Epithelial cell of esophagus (primary cell): ENCODE measurements at places on chromosomes 12 and 14.

DNA sequence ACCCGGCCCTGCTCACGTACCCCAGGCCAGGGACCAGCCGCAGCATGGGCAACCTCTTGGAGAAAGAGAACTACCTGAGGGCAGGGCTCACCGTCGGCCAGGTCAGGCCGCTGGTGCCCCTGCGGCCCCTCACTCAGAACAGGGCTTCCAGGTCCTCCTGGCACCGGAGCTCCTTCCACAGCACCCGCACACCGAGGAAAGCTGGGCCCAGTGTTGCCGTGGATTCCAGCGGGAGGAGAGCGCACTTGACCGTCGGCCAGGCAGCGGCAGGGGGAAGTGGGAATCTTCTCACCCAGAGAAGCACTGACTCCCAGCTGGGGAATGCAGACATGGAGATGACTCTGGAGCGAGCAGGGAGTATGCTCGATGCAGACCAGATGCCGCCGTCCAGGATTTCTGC is 7.9 kb upstream of the VAMP1 start:
- DNase-seq = no peak

DNA sequence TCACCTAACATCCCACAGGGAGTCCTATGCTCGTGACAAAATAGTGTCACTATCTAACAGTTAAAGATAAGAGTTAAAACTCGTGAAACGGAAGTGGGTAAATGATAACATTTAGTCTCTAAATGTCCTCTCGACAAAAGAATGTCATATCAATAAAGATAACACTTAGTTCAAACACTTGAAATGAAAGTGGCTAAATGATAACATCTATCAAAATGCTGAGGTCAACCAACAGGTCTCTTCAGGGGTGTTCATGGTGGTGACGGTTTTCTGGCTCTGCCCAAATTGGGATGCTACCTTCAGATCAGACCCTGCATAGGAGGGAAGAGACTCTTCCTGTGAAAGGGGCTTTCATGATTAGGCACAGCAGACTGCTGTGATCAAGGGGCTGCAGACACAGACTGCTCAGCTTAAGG is 22.1 kb downstream of the IL26 start:
- no peak for DNase-seq

DNA sequence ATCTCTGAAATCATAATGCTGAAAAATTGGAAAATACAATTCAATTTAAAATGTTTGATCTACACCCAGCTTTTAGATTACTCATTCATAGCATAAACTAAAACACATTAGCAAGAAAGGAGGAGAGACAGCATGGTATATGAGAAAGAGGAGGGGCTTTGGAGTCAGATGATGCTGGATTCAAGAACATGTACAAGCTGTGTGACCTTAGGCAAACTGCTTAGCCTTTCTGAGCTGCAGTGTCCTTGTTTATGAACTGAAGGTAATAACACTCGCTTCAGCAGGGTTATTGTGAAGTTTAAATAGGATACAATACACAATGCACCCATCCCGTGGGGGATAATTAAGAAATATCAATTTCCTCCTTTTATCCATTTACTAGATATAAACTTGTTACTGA is 79.2 kb downstream of the MAP1LC3B2 start:
- no peak for DNase-seq

- peak; percentile 32 for DNase-seq
Observed at GRCh38 chr12:31362759-31363415, 36.9 kb upstream of the SINHCAF start.

DNA sequence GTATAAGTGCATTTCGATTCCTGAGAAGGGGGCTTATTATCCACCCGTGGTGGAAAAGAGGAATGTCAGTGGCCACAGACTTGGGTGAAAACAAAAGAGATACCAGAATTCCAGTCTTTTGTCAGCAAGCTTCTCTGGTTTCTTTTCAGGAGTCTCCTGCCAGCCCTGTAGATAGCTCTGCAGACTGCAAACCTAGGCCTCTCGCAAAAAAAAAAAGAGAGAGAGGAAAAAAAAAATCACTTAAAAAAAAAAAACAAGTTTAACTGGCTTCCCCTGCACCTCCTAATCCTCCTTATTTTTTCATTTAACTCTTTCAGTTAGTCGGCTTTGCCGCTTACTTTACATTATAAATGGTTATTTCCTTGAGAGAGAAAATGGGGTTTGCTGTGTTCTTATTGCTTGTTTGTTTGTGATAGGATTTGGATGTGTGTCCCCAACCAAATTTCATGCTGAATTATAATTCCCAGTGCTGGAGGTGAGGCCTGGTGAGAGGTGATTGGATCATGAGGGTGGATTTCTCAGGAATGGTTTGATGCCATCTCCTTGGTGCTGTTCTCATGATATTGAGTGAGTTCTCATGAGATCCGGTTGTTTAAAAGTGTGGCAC is 170.0 kb downstream of the BCL11B start:
- DNase-seq = no peak

DNA sequence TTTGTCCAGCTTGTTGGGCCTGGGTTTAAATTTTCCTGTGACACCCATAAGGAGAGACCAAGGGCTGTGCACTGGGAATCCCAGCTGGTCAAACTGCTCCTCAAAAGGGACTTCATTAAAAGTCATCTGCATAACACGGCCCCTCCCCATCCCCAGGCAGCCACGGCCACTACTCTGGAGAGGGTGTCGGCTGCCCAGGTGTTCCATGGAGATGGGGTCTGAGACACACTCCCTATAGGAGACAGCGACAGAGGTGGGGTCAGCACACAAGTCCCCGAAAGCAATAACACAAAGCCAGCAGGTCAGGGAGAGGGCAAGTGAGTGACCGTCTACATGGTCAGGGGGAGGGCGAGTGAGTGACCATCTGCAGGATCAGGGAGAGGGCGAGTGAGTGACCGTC is 75.6 kb upstream of the BCL11B start:
- DNase-seq = no peak

DNA sequence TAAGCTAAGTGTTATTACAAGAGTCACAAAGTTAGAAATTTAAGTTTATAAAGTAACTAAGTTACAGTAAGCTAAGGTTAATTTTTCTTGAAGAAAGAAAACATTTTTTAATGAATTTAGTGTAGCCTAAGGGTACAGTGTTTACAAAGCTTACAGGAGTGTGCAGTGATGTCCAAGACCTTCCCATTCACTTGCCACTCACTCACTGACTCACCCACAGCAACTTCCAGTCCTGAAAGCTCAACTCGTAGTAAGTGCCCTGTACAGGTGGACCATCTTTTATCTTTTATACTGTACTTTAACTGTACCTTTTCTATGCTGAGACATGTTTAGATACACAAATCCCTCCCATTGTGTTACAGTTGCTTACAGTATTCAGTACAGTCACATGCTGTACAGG is 60.9 kb upstream of the TMEM263 start:
- peak; percentile 48 for DNase-seq

- no peak for DNase-seq
Observed at GRCh38 chr14:53952533-53952932, 4.1 kb downstream of the BMP4 start.

DNA sequence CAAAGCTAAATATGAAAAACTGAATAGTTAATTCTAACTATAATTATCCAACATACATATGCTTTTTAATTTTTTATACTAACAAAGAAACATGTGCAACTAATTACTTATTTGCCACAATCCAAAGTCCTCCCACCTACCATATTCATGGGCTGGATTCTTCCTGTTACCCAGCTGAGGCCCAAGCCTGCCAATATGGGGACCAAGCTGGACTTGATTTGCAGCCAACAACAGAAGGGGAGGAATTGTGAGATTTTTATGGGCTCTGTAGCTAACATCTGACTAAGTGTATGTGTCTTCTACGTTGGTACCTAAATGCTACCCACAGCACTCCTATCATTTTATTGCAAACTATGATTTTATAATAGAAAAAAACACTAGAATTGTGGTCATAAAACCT is 13.1 kb upstream of the ANKS1B start:
- no peak for DNase-seq
